Stimulated activated CD8-positive, alpha-beta memory T cell treated with anti-CD3 and anti-CD28 coated beads, Interleukin-4, amount 100 ng/mL, for 1 hour (primary cell): ENCODE measurements at places on chromosomes 6 and 20.

GRCh38 chr20:33316343-33316742 is 33.3 kb downstream of the BPIFB1 start:
- DNase-seq: no peak

DNA sequence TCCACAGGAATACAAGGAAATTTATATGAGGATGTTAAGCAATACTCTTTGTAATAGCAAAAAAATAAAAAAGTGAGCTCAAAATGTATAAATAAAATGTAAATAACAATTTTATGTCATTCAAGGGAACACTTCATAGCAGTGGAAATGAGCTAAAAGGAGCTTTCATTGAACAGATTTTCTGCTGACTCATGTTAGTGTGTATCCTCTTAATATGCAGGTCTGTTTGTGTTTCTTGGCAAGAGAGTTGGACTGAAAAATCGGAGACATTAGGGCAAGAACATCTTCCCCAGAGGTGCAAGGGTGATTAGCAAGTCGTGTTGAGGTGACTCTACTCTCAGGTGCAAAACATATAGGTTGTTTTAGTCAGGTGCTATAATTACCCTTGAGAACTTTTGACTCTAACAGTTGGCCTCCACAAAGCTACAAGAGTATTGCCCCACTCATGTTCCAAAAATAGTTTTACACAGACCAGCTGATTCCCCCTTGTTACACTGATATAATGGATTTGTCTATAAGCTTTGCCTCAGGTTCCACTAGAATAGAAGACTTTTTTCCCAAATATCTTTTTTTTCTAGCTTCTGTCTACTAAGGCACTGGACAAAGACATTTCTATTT is 702.9 kb downstream of the TENT5A start:
- DNase-seq: no peak

- no peak for DNase-seq
These were observed 3.1 kb downstream of the CPXM1 start for GRCh38 chr20:2797136-2797983.

DNA sequence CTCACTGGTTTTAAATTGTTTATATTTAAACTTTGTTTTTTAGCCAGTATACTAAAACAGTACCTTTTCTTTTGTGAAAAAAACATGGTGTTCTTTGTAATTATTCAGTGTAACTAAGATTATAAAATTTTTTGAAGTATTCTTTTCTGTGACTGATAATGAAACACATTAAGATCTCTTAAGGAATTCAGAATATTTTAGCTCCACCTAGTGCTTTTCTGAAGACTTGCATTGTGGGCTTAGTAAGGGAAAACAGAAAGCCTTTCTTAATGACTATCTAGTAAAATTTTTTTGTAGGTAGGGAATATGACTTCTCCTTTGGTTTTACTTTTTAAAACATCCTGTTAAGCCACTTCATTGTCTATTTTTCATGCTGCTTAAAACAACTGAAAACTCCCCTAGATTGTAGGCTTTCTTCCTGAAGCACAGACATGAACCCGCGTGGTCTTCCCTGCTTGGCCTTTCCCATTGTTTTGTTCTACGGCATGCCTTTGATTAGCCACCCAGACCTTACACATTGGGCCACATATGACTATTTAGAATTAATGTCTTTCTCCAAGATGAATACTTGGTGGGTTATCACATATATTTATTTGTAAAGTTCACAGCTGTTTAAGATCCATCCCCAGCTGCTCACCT is 72.1 kb downstream of the AFDN start:
- DNase-seq: no peak
